Cortex of kidney (tissue), 1 donor: ENCODE measurements at places on chromosomes 6 and 20.

DNA sequence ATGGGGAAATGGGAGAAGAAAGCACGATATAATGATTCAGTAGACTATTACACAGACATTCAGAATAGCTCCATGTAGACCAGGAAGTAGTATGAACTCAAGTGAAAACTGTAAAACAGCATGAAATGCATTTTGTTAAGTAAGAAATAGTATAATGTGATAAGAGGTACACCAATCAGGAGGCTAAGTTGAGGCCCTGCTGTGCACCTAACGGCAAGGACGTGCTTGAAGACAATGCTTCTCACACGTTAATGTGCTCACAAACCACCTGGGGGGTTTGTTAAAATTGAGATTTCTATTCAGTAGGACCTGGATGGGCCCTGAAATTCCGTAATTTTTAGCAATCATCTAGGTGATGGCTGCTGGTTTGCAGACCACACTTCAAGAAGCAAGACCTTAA lies 178.9 kb upstream of the SULF2 start:
- no peak for DNase-seq

DNA sequence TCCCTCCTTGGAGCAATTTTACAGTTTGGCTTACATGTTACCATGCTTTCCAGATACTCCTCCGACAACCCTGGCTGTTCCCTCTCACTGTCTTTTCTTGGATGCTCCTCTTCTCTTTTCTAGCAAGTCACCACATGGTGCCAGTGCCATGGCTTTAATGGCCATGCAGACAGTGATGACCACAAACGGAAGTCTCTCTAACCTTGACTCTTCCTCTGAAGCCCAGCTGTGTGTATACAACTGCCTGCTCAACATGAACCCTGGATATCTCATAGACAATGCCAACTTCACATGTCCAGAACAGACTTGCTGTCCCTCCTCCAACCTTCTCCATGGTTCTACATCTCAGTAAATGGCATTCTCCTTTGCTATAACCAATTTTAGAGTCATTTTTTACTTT lies 49.8 kb upstream of the NEDD9 start:
- no peak for DNase-seq

DNA sequence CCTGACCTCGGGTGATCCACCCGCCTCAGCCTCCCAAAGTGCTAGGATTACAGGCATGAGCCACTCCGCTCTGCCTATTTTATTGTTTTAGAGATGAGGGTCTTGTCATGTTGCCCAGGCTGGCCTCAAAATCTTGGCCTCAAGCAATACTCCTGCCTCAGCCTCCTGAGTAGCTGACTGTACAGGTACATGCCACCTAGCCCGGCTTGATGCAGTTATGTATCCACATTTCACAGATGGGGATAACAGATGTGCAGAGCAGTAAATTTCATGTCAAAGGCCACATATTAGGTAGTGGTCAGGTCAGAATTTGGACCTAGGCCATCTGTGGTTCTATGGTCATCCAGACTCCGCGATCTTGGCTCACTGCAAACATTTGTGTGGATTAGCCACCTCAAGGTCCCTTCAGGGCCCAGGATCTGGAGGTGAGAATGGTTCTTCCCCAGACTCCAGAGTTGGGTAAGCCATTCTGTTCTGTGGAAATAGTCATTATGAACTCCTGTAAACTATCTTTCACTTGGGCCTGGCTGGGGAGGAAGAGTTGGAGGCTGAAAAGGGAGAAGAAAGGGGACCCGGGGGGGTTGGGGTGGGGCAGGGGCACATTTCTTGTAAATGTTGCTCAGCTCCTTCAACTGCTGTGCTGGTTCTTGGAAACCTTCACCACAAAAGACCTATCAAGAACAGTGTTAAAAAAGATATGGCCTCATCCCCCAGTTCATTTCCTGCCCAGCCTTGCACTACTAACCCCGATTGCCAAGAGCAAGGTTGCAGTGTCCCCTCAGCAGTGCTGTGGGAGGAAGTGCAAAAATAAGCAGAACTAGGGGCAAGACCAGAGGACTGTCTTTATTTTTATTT lies 13.0 kb downstream of the PIM1 start:
- no peak for DNase-seq

- no peak for DNase-seq
Observed at GRCh38 chr20:51206032-51206662, 183.2 kb upstream of the KCNG1 start.

GRCh38 chr6:101395345-101395744 lies 1.8 kb downstream of the GRIK2 start:
- no peak for DNase-seq

DNA sequence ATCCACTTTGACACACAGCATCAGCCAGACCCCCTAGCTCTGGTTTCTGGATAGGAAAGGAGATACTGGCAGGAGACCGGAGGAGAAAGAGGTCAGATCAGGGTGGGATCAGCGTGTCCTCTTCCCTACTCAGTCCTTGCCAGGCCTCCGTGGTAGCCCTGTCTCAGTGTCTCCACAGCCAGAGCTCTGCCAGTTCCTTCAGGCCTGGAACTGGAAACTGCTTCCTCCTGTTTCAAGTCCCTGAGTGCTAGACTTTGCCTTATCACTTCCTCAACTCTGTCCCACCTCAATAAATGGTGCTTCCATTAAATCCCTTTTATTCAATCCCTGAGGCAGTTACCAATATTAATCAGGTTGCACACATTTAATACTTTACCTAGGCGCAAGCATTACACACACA lies 96.8 kb upstream of the LY86 start:
- no peak for DNase-seq

DNA sequence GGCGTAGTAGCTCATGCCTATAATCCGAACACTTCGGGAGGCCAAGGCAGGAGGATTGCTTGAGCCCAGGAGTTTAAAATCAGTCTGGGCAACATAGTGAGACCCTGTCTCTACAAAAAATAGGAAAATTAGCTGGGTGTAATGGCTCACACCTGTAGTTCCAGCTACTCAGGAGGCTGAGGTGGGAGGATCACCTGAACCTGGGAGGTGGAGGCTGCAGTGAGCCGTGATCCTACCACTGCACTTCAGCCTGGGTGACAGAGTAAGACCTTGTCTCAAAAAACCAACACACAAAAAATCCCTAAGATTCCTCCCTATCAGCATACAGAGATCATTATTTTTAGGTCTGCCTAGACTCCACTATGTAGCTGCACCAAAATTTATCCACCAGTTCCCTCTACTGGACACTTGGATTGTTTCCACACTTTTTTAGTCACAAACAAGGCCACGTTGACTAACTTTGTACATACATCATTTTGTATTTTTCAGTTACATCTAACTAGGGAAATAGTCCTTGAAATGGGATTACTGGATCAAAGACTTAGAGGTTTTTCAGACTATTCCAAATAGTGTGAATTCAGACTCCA lies 3.6 kb upstream of the PHF1 start:
- no peak for DNase-seq
